ENCODE measurements at places on chromosomes 2 and 18. TPM values are rescaled to one million over a fixed set of nuclear protein-coding genes. Genes with fewer than 3 reads are reported as not detected.

DNA sequence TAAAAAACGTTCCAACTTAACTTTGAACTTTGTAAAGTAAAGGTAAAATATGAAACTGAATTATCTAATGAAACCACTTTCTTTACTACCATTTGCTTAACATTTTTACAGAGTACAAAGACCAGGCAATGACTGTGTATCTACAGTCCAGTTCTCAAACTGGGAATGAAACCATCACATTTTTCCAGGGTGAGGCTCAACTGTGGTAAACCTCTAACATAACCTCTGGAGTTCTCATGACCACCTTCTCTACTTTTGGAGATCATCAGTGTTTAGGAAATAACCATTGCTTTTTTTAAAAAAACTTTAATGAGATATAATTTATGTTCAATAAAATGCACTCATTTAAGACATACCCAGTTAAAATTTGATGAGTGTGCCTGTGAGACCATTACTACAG lies 223.5 kb downstream of the RNF152 start:
- no peak for DNase-seq

- DNase-seq = no peak
These were observed 2.3 kb upstream of the BCL11A start for GRCh38 chr2:60555783-60556139.

DNA sequence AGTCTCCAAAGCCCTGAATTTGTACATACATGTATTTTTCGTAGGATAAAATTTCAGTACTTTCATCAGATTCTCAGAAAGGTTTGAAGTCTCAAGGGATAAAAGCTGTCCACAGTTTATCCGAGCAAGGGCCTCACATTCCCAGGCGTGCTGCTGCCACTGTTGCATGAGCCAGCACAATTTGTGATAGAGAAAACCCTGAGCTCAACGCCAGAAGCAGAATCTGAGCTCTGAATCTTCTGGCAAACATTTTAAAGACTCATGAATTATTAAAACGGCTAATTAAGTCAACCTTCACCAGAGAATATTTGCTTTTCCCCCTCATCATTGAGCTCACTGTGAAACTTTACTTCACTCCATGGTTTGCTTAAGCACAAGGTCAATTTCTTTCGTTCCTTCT lies 38.5 kb upstream of the STPG4 start:
- no peak for DNase-seq

DNA sequence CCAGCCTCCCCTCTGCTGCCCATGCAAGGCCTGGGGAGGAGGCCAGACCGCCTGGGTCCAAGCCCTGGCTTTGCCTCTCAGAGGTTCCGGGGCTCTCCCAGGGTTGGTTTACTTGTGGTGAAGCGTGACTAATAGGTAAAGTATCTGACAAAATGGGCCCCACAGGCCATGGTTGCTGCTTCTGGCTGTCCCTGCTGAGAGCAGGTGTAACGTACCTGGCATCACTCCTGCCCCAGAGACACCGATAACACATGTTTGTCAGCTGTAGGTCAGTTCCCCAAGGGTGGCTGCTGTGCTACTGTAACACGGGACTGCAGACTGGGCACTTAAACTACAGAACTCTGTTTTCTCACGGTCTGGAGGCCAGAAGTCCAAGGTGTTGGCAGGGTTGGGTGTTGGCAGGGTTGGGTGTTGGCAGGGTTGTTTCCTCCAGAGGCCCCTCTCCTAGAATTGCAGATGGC lies 34.1 kb downstream of the ODC1 start:
- DNase-seq = no peak

DNA sequence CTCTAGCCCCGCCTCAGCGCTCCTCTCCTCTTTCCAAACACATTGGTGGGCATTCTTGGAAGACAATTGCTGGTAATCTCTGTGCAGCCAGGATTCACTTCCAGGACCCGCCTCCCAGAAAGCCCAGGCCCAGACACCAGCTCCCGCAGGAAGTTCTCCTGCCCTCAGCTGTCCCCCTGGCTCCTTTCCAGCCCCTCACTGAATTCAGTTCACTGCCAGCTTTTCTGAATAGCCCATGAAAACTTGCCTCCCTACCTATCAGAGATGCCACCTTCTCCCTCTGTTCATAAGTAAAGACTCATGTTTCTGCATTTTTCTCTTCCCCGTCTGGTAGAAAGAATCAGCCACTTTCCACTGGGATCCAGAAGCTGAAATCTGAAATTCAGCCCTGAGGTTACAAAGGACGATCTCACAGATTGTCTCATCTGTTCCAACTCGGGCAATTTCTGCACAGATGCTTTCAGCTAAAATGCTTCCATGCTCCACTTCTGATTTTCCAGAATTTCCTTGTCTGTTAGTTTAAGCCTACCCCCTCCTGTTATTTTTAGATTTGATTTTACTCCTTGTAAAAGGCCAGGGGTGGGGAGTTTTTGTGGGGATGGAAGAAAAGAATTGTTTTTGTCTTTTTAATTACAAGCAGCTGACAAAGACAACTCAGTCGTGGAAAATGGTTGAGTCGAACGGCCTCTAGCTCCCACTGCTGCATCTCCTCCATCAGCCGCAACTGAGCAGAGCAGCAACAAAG lies 98.1 kb downstream of the SP3 start:
- DNase-seq = no peak

GRCh38 chr2:76080154-76080553 lies 369.4 kb upstream of the GCFC2 start:
- DNase-seq = no peak

DNA sequence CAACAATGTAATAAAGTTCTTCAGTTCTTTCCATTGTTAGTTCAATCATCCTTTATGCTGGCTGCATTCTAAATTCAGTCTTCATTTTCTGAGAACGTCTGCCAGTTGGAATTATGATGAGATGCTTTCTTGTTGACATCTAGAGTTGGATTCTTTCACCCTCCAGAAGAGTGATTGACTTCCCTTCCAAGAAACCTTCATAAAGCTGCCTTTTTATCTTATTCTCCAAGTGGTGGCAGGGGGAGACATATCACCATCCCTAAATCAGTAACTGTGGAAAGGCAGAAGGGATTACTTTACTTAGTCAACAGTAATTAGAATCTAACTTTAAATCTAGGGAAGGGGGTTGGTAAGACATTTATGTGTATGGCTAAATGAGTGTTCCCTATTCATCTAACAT lies 86.8 kb upstream of the GULP1 start:
- no peak for DNase-seq

- DNase-seq = no peak
These were observed 57.2 kb upstream of the TNP1 start for GRCh38 chr2:216916956-216917650.

DNA sequence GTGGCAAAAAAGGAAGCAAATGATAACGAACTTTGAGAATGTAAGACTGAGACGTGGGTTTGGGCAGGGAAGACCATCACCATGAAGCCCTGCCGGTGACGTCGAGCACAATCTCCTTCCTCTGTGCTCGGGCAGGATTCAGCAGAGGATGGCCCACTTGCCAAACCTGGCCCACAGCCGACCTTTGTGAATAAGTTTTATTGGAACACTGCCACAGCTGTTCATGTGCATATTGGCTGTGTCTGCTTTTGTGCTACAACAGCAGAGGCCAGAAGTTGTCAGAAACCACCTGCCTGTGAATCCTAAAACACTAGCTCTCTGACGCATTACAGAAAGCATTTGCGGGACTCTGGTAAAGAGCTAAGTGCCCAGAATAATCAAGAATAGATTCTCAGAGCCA lies 223.9 kb downstream of the MYT1L start:
- DNase-seq = no peak

DNA sequence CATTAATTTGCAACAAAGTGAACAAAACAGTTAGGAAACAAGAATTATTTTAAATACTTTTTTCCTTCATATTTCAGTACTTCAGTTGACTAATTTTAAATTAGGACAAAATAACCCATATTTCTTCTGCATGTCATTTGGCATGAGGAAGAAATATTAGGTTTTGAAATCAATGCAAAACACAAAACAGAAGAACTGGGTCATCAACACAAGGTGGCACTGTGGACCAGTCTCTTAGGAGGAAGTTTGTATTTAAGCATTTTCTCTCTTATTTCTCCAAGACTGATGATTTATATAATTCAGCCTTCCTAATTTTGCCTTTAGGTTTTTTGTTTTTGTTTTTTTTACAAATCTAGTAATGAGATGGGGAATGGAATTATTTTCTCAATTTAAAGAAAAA lies 352.8 kb upstream of the KCNH7 start:
- DNase-seq = no peak

Gene CTAGE1
- not detected for total RNA-seq

Gene C2orf78
- total RNA-seq = not detected

Gene TGFA
- total RNA-seq = 0.93 TPM

Gene CAPN14
- total RNA-seq = 0.15 TPM

Gene SERPINE2
- total RNA-seq = 51.3 TPM

Gene ST8SIA5
- total RNA-seq = 0.24 TPM

Measured in glomerular endothelial cell (primary cell).